CD4-positive, alpha-beta T cell treated with Interleukin-12 subunit alpha and Interleukin-12 subunit beta, for 1 hour (primary cell): ENCODE measurements at places on chromosomes 13 and 19.

DNA sequence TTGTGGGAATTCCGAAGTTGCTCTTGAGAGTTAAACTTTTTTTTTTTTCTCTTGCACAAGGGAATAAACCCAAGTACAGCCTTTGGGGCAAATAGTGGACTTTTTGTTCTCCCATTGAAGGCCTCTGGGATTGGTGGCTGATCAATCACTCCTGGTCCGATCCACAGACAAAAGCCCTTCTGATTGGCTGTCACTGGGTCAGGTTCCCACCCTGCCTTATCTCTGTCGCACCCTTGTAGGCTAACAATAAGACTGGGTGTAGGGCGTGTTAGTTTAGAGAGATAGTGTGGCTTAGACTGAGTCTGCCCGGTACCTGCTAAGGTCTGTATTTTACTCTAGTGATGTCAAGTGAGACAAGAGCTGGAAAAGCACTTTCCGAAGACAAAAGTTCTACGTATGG, 380.8 kb downstream of the NDFIP2 start:
- no peak for DNase-seq

- no peak for DNase-seq
These were observed 2.1 kb upstream of the PCDH8 start for GRCh38 chr13:52850396-52851136.

DNA sequence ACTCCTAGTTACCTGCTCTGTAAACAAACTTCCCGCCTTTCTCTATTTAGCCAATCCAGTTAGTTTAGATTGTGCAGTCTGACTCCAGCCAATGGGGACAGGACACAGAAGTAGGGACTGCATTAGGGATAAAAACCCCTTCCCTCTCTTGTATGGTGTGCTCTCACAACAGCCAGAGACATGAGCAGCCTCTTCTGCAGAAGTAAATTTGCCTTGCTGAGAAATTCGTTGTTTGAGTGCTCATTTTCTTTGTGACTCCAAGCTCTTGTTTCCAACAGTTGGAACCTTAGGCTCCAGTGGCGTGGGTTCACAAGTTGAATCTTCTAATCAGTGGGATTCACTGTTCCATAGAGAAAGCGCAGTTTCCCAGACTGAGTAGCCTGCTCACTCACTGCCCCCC, 66.1 kb downstream of the ZNF93 start:
- DNase-seq, result no peak

DNA sequence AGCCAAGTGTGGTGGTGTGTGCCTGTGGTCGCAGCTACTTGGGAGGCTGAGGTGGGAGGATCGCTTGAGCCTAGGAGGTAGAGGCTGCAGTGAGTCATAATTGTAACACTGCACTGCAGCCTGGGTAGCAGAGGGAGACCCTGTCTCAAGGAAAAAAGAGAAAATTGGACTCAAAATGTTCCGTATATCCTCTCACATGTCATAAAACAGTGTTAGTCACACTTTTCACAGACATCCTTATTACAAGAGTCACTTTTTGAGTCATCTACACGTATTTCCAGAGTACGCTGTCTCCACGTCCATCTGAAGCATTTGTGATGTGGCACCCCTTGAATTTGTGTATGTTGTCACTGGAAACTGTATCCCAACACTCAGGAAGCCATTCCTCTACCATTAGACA, 133.0 kb downstream of the SIPA1L3 start:
- no peak for DNase-seq

DNA sequence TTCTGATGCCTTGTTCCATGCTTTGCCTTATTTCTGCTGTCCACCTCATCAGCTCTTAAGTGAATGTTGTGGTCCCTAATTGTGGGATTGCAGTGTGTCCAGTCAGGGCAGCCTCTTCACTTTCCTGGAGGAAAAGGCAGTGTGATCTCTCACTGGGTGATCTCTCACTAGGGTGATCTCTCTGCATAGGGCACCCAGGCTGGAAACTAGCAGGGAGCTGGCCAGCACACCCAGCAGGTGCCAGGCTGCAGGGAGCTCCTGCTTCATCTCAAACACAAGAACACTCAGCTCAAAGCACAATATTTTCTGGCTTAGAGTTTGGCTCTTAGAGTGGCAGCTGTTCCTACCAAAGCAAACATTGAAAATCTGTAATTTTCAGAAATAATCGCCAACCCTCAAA, 36.5 kb upstream of the TSHZ3 start:
- DNase-seq, result no peak

DNA sequence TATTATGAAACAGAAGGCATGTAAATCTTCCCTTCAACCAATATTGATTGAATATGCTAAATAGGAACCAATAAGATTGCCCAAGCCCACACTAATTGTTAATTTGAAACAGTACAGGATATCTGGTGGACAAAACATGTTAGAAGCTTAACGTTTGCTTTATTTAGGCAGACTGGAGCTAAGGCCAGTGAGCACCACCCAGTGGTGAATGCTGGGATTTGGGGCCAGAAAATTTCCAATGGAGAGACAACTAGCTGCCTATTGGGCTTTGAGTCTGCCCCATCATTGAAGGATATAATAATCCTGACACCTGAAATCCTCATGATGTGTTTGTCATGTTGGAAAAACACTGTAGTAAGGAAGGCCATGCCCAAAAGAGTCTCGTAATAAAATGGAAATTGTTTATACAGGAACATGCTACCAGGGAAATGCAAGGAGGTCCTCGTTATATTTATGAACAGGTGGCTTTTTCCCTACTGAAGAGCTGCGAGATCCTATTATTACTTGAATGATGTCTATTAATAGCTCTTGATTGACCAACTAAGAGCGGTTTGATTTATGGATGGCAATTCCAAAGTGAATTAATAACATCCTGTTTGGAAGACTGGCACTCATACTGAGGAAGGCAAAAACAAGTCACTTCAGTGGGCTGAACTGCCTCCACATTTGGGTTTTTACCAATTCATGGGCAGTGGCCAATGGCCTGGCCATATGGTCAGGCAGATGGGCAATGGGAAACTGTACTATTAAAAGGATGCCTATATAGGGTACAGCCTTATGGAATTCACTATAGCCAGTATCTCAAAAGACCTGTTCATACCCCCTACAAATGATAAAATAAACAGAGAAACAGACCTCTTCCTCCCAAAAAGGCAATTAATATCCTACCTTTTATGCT, 8.7 kb downstream of the SIGLECL1 start:
- DNase-seq, result peak; percentile 24

DNA sequence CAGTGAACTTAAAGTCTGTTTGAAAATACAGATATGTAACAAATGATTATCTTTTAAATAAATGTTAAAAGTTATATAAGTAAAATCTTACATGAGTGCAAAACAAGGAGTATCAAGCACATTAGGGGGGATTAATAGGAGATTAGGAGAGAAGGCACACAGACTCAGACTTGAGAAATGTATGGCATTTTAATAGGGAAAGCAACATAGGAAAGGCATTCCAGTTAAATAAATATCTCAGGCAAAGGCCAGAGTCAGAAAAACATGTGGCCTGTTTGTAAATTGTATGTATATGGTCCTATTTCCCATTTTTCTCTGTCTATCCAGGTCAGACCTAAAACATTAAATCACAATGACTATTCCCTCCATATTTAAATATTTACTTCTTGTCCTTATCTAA, 462.7 kb downstream of the GPC6 start:
- no peak for DNase-seq

DNA sequence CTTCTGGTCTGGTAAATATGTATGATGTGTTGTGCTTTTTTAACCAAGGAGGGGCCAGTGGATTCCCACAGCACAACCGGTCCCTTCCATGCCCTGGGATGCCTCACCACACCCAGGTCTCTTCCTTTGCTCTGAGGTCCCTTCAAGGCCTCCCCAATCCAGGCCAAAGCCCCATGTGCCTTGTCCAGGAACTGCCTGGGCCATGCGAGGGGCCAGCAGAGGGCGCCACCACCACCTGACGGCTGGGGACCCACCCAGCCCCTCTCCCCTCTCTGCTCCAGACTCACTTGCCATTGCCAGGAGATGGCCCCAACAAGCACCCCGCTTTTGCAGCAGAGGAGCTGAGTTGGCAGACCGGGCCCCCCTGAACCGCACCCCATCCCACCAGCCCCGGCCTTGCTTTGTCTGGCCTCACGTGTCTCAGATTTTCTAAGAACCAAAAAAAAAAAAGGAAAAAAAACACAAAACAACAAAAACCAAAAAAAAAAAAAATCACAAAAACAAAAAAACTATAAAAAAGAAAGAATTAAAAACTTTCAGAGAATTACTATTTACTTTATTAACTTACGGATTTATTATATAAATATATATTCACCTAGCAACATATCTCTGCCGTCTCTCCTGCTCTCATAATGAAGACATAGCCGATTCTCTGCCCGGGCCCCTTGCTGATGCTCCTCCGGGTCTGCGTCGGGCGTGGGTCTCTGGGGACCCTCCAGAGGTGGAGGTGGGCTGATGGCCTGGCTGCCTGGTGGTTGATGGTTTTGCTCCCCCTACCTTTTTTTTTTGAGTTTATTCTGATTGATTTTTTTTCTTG, 14.4 kb downstream of the CAPN12 start:
- peak; percentile 80 for DNase-seq

DNA sequence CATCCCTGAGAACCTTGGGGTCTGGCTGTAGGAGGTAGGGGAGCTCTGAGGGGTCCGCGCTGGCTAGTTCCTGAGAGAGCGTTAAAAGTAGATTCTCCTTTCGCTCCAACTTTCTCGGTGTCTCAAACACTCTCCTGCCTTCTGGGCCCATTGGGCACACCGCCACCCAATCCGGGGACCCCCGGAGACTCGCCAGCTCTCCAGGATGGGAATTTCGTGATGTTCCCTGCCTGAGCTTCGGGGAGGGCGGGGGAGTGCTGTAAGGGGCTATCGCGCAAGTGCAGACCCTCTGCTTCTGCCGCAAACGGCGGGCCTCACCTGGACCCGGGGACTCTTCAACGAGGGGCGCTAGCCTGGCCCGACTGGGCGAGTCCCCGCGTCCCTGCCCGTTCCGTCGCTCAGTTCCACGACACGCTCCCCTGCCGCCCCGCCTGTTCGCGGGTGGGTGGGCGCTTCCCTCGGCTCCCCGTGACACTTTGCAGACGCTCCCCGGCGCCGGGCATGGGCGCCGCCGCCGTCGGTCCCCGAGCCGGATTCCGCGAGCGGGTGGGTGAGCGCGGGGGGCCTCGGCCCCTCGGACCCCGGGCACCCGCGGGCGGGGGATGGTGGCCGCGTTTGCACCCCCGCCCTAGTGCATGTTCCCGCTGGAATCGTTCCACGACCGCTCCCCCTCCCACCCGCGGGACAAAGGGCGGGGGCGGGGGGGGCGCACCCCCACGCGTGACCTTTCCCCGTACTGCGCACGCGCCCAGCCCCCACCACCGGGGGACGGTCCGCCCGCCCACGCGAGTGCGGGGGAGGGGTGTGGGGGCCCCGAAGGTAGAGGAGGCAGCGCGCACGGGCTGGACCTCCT, at the start of gene CCDC106:
CCDC106 (plus strand) TSS at position 481 of the 853 bp plus-strand sequence. CDS start 835 bp downstream, outside the sequence.
- peak; percentile 52 for DNase-seq

DNA sequence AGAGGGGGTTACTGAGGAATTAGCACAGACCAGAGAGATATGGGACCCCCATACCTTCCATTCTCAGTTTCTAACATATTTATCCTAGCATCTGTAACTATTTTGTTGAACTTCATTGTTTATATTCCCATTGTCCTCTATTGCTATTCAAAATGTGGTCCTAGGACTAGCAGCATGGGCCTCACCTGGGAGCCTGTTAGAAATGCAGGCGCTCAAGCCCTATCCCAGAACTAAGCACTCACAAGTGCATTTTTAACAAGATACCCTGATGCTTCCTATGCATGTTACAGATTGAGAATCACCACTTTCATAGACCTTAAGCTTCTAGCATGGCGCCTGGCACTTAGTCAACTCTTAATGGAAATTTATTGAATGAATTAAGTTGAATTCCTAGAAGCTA, 58.3 kb upstream of the TDRD3 start:
- no peak for DNase-seq

DNA sequence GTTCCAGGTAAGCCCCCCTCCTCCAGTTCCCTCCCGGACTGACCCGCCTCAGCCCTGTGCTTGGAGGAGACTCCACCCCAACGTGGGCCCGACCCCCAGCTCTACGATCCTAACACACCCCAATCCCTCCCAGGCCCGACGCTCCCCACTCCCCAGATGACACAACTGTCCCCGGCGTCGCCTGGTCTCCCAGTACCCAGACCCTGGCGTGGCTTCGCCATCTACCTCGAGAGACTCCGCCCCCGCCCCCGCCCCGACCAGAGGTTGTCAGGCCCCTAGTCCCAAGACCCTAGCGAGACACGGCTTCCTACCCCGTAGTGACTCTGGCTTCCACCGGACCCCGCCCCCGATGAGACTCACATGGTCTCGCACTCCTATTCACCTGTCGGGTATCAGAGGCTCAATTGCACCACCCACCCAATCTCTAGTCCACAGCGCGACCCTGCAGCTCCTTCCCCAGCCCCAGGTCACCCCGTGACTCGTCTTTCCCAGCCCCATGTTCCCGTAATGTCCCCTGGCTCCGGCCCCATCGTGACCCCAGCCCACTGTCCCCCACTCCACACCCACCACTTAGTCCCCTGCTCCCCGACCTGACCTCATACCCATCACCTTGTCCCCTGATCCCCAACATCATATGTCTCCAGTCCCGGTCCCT, 2.9 kb downstream of the CD37 start:
- DNase-seq, result no peak

DNA sequence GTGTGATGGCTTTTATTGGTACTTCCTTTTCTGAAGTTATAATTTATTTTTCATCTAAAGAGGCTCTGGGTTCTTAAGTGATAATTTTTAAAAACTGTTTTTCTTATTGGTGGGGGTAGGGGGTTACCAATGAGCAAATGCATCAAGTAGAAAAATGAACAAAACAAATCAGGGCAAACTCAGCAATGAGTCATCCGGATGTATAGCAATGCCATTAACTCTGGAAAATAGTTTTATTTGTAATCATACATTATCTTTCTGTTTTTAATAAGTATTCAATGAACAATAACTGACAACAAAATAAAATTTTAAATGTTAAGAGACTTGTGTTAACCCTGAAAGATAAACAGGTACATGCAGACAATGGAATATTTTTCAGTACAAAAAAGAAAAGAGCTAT, 67.6 kb downstream of the UFM1 start:
- no peak for DNase-seq

DNA sequence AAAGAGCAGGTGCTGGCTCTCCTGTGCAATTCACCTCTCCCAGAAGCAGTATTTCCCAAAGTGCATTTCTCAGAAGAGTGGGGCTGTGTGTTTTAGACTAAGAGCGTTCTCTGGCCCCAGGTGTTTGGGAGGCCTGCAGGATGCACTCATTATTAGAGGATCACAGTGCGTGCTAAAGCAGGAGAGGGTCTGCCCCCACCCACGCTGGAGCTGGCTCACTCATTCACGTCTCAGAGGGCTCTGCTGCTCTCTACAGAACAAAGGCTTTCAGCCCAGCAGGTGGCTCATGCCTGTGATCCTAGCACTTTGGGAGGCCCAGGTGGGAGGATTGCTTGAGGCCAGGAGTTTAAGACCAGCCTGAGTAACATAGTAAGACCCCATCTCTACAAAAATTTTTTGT, 756.7 kb downstream of the UQCRFS1 start:
- DNase-seq, result no peak

- DNase-seq, result no peak
These were observed 13.6 kb downstream of the POLR1D start for GRCh38 chr13:27635266-27635665.
